Heart right ventricle (tissue), 16 donors: ENCODE measurements at places on chromosomes 2 and 18. TPM values are rescaled to one million over a fixed set of nuclear protein-coding genes. Genes with fewer than 3 reads are reported as not detected.

The SLC38A11 gene
- 0.69 TPM for total RNA-seq

The CAMKMT gene
- 6.2 TPM for total RNA-seq

The AGXT gene
- total RNA-seq: not detected

The ZC3H6 gene
- total RNA-seq: 25.6 TPM

The SLC25A52 gene
- not detected for total RNA-seq

The PPP4R1 gene
- total RNA-seq: 69.0 TPM

The FEV gene
- not detected for total RNA-seq

The HNMT gene
- total RNA-seq: 10.7 TPM

The USP37 gene
- 6.8 TPM for total RNA-seq

The OSGEPL1 gene
- total RNA-seq: 9.6 TPM

The ASPRV1 gene
- 0.69 TPM for total RNA-seq

The GAL3ST2 gene
- total RNA-seq: 0.19 TPM

GRCh38 chr2:190219186-190219585 lies 100.4 kb downstream of the HIBCH start:
- DNase-seq: no peak
- no peaks in the 10 kb centered on the region for H3K36me3 ChIP-seq
- H3K4me3 ChIP-seq: no peak overlapping the region
- H3K27me3 ChIP-seq: no peaks in the 10 kb centered on the region
- H3K4me1 ChIP-seq: no peaks in the 10 kb centered on the region

GRCh38 chr18:78859686-78860085 lies 119.9 kb upstream of the SALL3 start:
- H3K27me3 ChIP-seq: no peaks in the 10 kb centered on the region
- H3K4me3 ChIP-seq: no peak overlapping the region
- H3K36me3 ChIP-seq: no peaks in the 10 kb centered on the region
- DNase-seq: no peak
- no peak overlapping the region for H3K27ac ChIP-seq

DNA sequence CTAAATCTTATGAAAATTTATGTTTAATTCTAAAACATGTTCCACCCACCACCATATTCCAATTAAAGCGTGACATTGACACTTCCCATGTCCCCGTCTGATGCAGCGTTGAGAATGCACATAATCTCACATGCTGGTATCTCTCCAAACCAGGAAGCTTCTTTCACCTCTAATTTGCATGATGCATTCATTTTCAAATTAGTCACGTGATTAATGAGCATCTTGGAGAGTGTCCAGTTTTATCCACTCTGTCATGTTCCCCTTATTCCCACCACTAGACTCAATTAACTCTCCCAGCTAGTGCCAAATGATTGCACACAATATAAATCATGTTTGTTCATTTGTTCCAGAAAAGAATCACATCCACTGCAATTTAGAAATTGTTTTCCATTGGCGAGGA lies 105.8 kb downstream of the RIT2 start:
- H3K4me3 ChIP-seq: no peak overlapping the region
- no peaks in the 10 kb centered on the region for H3K36me3 ChIP-seq
- no peak for DNase-seq
- no peak overlapping the region for H3K27ac ChIP-seq
- H3K4me1 ChIP-seq: no peaks in the 10 kb centered on the region

GRCh38 chr2:235990344-235990743 lies 177.8 kb downstream of the GBX2 start:
- H3K4me1 ChIP-seq: peaks cover 7% of the 10 kb centered on the region
- no peak overlapping the region for H3K27ac ChIP-seq
- no peak overlapping the region for H3K4me3 ChIP-seq
- peak; percentile 73 for DNase-seq

GRCh38 chr18:7358989-7359726 lies 128.3 kb downstream of the LRRC30 start:
- no peaks in the 10 kb centered on the region for H3K36me3 ChIP-seq
- no peaks in the 10 kb centered on the region for H3K4me1 ChIP-seq
- DNase-seq: peak; percentile 70
- H3K4me3 ChIP-seq: no peak overlapping the region
- no peaks in the 10 kb centered on the region for H3K27me3 ChIP-seq
- H3K27ac ChIP-seq: no peak overlapping the region

DNA sequence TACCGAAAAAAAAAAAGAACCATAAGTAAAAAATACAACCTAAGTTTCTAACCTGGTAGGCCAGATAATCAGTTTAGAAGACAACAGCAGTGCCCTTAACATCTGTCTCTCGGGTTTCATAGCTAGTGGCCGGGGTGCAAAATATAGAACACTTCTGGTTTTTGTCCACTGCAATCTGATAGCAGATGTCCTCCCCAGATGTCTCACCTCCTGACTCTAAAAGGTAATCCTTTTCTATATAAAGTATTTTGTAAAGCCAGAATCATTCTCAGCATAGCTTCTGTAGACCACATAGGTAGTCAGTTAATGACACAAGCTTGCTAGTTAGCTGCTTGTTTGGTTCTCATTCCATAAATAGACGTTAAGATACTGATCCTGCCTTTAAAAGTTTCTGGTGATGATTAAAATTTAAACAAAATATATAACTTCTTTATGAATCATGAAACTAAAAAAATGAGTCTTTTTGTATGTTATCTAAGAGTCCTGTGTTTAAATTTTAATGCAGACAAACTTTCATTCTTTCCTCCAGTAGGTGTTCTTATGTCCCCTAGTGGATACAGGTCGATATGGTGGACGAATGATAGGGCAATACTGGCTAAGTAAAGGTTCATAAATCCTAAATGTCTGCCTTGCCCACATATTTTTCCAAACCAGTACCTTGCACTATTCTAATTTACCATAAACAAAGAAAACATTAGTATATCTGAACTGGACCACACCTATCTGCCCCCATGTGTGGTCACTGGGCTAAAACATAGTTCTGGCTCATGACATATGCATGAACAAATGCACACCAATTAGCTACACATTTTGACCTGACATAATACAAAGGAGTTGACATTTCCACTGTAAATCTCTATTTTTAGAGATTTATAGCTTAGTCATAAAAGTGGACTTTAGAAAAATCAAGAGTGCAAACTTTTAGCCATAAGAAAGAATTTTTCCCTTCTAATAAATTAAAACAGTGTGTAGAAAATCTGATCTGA lies 171.0 kb downstream of the SRBD1 start:
- no peak overlapping the region for H3K4me3 ChIP-seq
- DNase-seq: no peak
- no peaks in the 10 kb centered on the region for H3K36me3 ChIP-seq
- H3K27me3 ChIP-seq: no peaks in the 10 kb centered on the region
- H3K27ac ChIP-seq: no peak overlapping the region

GRCh38 chr18:51426996-51427395 lies 229.5 kb upstream of the MEX3C start:
- no peak for DNase-seq
- H3K4me1 ChIP-seq: no peaks in the 10 kb centered on the region
- H3K27ac ChIP-seq: no peak overlapping the region
- no peaks in the 10 kb centered on the region for H3K36me3 ChIP-seq

- DNase-seq: no peak
- no peak overlapping the region for H3K4me3 ChIP-seq
- H3K36me3 ChIP-seq: no peaks in the 10 kb centered on the region
- H3K4me1 ChIP-seq: no peaks in the 10 kb centered on the region
Observed at GRCh38 chr2:125167152-125167551, 1142.1 kb downstream of the CNTNAP5 start.

GRCh38 chr2:71798266-71799012 lies 345.1 kb downstream of the DYSF start:
- no peak overlapping the region for H3K27ac ChIP-seq
- no peak overlapping the region for H3K4me3 ChIP-seq
- peak; percentile 38 for DNase-seq
- peaks cover 9% of the 10 kb centered on the region for H3K4me1 ChIP-seq

GRCh38 chr2:212962691-212963090 lies 188.7 kb downstream of the IKZF2 start:
- no peak for DNase-seq
- no peaks in the 10 kb centered on the region for H3K36me3 ChIP-seq
- H3K4me3 ChIP-seq: no peak overlapping the region
- no peak overlapping the region for H3K27ac ChIP-seq

DNA sequence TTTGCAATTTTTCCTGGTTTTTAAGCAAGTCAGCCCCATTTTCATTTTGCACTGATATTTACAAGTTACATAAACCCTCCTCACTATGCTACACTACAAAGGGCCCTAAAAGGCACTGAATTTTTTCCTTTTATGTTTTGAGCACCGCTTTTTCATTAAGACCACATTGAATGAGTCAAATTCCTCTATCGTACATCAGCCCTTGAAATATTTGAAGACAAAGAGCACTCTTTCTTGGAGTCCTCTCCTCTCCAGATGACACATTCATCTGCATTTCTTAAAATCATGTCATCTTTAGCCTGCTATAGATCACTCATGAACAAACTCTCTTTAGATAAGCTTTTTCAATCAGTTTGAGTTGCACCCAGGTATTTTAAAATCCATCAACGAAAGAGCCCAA lies 306.6 kb upstream of the SOX11 start:
- no peaks in the 10 kb centered on the region for H3K27me3 ChIP-seq
- no peak for DNase-seq
- no peaks in the 10 kb centered on the region for H3K36me3 ChIP-seq
- H3K4me3 ChIP-seq: no peak overlapping the region
- H3K27ac ChIP-seq: no peak overlapping the region

- H3K27ac ChIP-seq: no peak overlapping the region
- no peaks in the 10 kb centered on the region for H3K4me1 ChIP-seq
- no peaks in the 10 kb centered on the region for H3K36me3 ChIP-seq
- no peak for DNase-seq
Observed at GRCh38 chr2:142682528-142682927, 194.9 kb upstream of the KYNU start.

DNA sequence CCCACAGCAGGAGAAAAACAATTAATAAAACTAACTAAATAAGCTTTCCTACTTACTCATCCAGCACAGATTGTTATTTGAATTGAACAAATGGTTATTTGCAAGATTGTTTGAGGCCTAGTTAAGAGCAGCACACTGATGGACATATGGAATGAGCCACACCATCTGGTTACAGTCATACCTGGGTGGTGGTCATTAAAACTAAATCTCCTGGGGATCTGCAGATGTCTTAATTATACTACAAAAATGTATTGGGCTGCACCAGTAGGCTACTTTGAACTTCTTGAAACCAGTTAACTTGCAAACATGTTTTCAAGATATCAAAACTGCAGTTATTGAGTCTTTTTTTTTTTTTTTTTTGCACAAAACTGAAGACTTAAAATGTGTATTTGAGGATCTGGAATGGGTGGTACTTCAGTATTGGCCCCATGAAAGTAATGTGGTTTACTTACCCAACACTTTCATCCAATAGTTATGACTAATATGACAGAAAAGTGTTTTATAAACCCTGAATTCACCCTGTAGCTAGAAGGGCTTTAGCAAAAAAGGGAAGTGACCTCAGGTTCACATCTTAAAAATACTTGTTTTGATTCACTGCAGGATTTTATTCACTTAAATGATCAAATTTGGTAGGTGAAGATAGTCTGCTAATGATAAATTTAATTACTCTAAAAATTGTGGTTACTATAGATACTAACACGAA lies 10.8 kb downstream of the AGFG1 start:
- no peaks in the 10 kb centered on the region for H3K27me3 ChIP-seq
- no peak overlapping the region for H3K4me3 ChIP-seq
- H3K27ac ChIP-seq: no peak overlapping the region
- no peak for DNase-seq

DNA sequence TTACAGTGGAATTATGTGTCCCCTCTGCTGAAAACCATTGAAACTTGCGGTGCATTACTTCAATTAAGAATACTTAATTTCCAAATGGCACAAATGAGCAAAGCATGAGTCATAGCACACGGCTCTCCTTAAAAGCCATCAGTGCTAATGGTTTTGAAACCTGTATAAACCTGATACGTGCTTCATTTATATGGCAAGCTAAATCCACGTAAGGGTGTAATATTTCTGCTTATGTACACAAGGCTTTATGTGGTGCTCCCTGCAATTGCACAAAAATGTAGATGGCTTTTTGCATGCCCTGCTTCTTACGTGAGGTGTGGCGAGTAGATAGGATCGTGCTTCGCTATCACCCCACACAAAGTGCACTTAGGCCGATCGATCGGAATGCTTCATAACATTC lies 840.9 kb downstream of the GALR1 start:
- no peak overlapping the region for H3K27ac ChIP-seq
- H3K4me3 ChIP-seq: no peak overlapping the region
- H3K36me3 ChIP-seq: no peaks in the 10 kb centered on the region
- no peaks in the 10 kb centered on the region for H3K4me1 ChIP-seq
- no peaks in the 10 kb centered on the region for H3K27me3 ChIP-seq
- no peak for DNase-seq

GRCh38 chr18:64803471-64803870 lies 654.6 kb upstream of the LINC00305 start:
- no peak overlapping the region for H3K27ac ChIP-seq
- no peaks in the 10 kb centered on the region for H3K36me3 ChIP-seq
- H3K4me3 ChIP-seq: no peak overlapping the region
- no peaks in the 10 kb centered on the region for H3K27me3 ChIP-seq
- no peak for DNase-seq
- no peaks in the 10 kb centered on the region for H3K4me1 ChIP-seq

- no peaks in the 10 kb centered on the region for H3K4me1 ChIP-seq
- no peaks in the 10 kb centered on the region for H3K36me3 ChIP-seq
- no peak overlapping the region for H3K27ac ChIP-seq
- DNase-seq: no peak
- H3K4me3 ChIP-seq: no peak overlapping the region
- H3K27me3 ChIP-seq: no peaks in the 10 kb centered on the region
Observed at GRCh38 chr2:58870704-58871103, 629.6 kb upstream of the FANCL start.

GRCh38 chr2:11899264-11899818 lies 152.9 kb downstream of the LPIN1 start:
- H3K27ac ChIP-seq: no peak overlapping the region
- H3K4me3 ChIP-seq: no peak overlapping the region
- no peaks in the 10 kb centered on the region for H3K27me3 ChIP-seq
- DNase-seq: no peak
- no peaks in the 10 kb centered on the region for H3K4me1 ChIP-seq

DNA sequence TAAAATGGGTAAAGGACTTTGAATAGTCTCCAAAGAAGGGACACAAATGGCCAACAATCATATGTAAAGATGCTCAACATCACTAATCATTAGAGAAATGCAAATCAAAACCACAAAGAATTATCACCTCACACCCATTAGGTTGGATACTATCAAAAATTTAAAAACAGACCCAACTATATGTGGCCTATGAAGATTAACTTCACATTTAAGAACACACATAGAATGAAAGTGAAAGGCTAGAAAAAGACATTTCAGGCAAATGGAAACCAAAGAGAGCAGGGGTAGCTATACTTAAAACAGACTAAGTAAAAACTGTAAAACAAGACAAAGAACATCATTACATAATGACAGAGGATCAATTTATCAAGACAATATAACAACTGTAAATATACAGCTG lies 53.5 kb upstream of the ASPRV1 start:
- no peaks in the 10 kb centered on the region for H3K4me1 ChIP-seq
- H3K4me3 ChIP-seq: no peak overlapping the region
- H3K27ac ChIP-seq: no peak overlapping the region
- no peaks in the 10 kb centered on the region for H3K27me3 ChIP-seq
